Activated CD4-positive, alpha-beta memory T cell treated with anti-CD3 and anti-CD28 coated beads, Interleukin-2, amount 10 ng/mL, durations not matched to agents 7 days and 5 days (primary cell): ENCODE measurements at places on chromosomes 1 and 21. TPM values are rescaled to one million over a fixed set of nuclear protein-coding genes. Genes with fewer than 3 reads are reported as not detected.
A peak's percentile ranks its signal among the peaks of the same experiment; 100 is the strongest.

DNA sequence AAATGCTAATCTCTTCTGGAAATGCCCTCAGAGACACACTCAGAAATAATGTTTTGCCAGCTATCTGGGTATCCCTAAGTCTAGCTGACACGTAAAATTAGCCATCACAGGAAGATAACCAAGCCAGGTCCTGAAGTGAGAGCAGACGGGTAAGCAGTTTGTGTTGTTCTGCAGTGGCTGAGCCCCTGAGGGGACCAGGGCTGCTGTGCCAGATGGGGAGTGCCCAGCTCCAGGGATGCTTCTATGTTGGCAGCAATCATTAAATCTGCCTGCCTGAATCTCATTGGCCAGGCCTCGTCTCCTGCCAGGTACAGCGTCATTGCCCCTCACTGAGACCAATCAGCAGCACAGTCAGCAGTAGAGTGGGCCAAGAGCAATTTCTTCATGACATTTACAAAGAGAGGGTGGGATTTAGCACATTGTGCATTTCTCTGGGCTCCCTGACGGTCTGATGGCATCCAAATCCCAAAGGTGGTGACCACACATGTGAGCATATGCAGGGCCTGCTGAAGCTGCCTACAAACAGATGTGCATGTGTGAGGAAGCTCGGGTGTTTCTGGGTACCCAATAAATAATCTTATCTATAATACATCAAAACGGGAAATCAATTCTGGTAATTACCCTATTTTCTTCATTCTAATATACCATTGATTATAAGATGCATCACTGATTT, 58.7 kb upstream of the LRRN2 start:
- peaks cover 31% of the 10 kb centered on the region for H3K27me3 ChIP-seq
- no peak for DNase-seq
- H3K27ac ChIP-seq: no peak overlapping the region
- H3K4me3 ChIP-seq: no peak overlapping the region

- peaks cover 4% of the 10 kb centered on the region for H3K27me3 ChIP-seq
- H3K36me3 ChIP-seq: no peaks in the 10 kb centered on the region
- no peak overlapping the region for H3K27ac ChIP-seq
- H3K4me3 ChIP-seq: no peak overlapping the region
These were observed 439.9 kb downstream of the DISC1 start for GRCh38 chr1:232066521-232066920.

- H3K4me3 ChIP-seq: no peak overlapping the region
- no peaks in the 10 kb centered on the region for H3K27me3 ChIP-seq
- H3K27ac ChIP-seq: no peak overlapping the region
- no peaks in the 10 kb centered on the region for H3K4me1 ChIP-seq
- no peaks in the 10 kb centered on the region for H3K36me3 ChIP-seq
These were observed 477.1 kb upstream of the NEGR1 start for GRCh38 chr1:72759486-72759885.

- H3K27ac ChIP-seq: peak within 1 kb of the TSS; percentile 89
- H3K27me3 ChIP-seq: no peaks in the 10 kb centered on the region
- peaks cover 73% of the 10 kb centered on the region for H3K36me3 ChIP-seq
- H3K4me3 ChIP-seq: peak within 1 kb of the TSS; percentile 91
- peak; percentile 59 for DNase-seq
These were observed at the start of gene GBP4 for GRCh38 chr1:89198491-89199072. GBP4 (minus strand) TSS chr1:89198942; CDS start chr1:89198834, 108 bp downstream.

Gene NBPF11
- total RNA-seq: 9.7 TPM
